ENCODE measurements at places on chromosomes 2 and 18. TPM values are rescaled to one million over a fixed set of nuclear protein-coding genes. Genes with fewer than 3 reads are reported as not detected.

DNA sequence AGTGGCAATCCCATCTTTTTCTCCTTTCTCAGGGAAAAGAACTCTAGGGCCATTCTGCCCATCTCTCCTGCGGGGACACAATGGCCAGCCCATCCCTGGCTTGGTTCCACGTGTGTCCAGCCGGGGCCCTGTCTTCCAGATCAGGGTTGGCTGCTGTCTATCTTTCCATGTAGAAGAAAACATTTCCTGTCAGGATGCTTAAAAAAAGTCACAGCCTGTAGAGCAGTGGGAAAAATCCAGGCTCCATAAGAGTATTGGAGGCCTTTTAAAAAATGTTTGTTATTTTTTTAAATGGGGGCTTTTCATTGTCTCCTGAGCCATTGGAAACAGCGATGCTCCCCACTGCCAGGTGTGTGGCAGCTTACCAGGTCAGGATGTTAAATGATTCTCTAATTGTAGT is 105.6 kb downstream of the TGFA start:
- DNase-seq, result no peak

- peak; percentile 63 for DNase-seq
Measured at GRCh38 chr2:28683100-28683706, 68.4 kb upstream of the PPP1CB start.

GRCh38 chr2:5839550-5839949 is 147.4 kb downstream of the SOX11 start:
- DNase-seq, result no peak

- no peak for DNase-seq
Measured at GRCh38 chr2:30713698-30714097, 93.5 kb downstream of the CAPN13 start.

DNA sequence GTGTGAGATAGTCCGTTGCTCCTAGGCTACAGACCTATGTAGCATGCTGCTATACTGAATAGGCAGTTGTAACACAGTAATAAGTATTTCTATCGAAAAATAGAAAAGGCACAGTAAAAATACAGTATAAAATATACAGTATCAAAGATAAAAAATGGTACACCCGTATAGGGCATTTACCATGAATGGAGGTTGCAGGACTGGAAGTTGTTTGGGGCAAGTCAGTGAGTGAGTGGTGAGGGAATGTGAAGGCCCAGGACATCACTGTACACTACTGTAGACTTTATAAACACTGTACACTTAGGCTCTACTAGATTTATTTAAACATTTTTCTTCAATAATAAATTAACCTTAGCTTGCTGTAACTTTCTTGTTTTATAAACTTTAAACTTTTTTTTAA is 3.5 kb downstream of the MAP3K20 start:
- DNase-seq, result no peak

GRCh38 chr2:114543236-114543766 is 100.9 kb downstream of the DPP10 start:
- no peak for DNase-seq

DNA sequence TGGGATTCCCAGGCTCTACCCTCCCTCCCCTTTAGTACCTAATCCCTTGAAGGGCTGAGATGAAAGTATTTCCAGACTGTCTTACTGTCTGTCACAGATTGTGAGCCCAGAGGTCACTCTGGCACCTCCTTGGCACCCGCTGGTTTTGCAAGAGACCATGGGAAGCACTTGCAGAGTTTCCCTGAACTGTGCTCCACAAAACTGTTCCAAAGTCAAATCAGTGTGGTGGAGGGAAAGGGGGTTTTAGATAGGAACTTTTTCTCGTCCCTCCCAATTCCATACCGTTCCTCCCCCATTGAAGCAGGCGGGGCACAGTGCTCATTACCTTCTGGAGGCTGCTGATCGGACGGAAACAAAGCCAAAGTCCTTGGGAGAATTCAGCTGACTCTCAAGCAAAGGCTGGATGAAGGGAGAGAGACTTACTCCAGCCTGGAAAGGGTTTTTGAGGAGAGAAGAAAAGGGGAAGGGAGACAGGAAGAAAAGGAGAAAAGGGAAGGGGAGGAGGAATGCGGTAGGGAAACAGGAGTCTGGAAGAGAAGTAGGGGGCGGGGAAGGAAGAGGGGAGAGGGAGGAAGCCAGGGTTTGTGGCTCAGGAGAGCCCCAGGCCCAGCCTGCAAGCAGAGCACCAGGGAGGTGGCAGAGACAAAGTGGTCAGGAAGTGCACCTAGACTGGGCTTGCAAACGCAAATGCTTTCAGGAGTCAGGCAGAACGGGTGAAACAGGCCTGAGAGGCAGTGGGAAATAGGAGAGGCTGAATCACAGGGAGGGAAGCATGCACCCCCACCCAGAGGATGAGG is 88.4 kb upstream of the SP3 start:
- no peak for DNase-seq

DNA sequence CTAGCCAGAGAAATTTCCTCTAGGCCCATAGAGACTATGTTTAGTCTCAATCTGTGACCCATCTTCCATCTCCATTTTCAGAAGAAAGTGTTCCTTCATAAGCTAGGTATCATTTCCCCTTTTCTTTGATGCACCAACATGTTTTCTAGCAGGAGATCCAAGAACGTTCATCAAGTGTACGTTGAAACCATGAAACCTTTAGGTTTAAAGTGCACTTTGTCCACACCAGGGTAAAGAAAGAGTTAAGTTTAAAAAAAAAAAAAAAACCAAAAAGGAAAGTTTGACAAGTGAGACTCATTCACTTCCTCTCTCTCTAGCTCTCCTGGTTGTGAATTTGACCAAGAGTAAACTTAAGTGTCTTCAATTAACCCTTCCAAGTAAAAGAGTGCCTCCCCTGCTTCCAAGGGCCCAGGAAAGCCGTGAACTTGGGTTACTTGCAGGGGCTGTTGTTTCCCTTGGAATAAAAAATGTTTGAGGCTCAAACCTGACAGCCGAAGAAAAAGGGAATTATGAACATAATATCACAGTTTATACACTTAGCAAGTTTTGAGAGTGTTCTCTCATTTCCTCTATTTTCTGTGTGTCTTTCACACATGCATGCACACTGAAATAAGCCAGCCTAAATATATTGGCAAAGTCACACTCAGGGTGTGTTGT is 56.7 kb downstream of the LBH start:
- no peak for DNase-seq

- no peak for DNase-seq
Measured at GRCh38 chr2:202339071-202339870, 36.9 kb upstream of the BMPR2 start.

DNA sequence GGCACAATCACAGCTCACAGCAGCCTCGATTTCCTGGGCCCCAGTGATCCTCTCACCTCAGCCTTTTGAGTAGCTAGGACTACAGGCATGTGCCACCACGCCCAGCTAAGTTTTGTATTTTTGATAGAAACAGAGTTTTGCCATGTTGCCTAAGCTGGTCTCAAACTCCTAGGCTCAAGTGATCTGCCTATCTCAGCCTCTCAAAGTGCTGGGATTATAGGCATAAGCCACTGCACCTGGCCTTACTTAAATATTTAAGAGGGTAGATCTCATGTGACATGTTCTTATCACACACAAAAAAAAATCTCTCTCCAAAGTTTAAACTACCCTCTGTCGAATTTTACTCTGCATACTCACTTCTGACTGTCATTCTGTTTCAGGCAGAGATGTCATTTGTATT is 75.4 kb upstream of the CHRNA1 start:
- no peak for DNase-seq

- no peak for DNase-seq
Measured at GRCh38 chr18:79789091-79789891, 8.4 kb upstream of the KCNG2 start.

GRCh38 chr2:134785659-134786430 is 52.6 kb upstream of the ACMSD start:
- no peak for DNase-seq

DNA sequence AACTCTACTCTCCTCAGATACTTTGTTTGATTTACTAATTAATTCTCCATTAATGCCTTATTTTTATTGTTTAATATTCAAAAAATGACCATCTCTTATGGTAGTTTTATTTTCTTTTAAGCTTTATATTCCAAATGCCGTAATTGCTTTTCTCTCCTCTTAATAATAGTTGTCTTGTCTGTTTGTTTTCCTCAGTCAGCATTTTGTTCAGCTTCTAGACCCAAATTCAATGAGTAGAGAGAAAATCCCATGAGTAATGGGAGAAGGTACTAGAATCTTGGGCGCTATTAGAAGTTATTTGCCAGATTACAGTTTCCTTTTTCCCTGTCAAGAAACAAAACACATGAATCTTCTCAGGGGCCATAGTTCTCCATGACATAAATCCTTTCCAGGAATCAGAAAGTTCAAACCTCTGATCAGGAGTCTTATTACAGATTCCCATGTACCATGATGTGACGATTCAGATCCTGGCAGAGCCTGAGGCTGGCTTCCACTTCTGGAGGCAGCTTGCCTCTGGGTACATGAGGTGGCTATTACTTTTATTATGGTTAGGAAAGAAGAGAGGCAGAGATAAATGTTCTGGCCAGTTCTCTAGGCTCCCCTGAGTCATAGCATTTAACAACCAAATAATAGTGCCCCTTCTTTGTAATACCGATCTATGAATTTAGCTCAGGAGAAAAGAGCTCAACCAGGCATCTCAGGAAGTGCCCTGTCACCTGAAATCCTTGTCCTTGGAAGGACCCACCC is 485.1 kb upstream of the SETBP1 start:
- no peak for DNase-seq

DNA sequence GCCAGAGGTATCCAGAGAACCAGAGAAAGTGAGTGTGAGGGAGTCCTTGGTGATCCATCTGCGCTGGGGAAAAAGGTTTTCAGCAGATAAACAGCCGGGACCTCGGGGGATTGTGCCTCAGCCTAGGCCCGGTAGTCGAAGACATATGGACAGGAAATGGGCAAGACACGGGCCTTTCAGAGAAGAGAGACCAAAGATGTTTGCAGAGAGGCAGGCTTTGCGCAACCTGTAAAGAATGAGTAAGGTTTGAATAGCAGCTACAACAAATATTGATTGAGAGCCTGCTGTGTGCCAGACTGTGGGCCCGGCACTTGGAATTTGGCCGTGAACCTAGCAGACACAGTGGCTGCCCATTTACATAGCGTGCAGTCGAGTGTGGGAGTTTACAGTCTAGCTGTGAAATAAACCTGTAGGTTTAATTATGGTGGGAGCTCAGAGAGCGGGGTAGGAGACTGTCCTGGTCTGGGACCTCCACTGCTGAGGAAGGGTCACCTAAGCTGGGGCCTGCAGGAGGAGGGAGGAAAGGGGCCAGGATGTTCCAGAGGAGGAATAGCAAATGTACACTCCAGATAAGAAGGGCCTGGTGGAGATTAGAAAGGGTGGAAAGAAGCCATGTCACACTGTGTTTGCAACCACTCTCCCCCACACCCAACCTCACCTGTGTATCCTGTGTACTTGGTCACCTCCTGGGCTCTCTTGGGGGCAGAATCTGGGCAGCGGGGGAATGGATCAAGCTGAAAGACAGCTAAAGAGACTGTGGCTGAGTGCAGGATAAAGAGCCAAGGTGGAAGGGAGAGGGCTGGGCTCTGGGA is 3.0 kb downstream of the SH2D6 start:
- DNase-seq, result no peak

DNA sequence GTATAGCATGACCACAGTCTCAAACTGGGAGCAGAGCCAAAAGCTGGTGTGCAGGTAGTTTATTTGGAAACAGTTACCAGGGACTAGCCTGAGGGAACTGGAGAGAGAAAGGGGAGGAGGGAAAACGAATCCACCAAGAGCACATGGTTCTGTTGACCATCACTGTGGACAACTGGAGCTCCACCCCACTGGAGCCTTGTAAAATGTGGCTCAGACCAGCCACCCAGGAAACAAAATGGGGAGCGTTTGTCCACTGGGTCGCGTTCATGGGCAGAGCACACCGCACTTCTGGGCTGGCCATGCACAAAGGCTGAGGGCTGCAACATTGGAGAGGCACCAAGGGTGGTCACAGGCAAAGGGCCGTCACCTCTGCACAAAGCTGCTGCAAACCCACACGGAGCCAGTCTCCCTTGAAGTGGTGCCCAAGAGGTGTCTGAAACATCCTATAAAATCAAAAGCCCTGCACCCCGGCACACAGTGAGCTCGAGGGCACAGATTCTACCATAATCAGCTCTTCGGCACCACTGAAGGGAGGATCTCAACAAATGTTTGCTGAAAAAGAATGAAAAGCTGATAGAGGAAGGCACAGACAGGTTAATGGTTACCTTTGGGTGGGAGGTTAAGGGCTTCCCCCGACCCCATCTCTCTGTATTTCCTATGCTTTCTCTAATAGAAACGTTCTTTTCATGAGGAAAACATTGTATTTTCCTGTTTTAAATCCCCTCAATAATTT is 192.9 kb downstream of the INHBB start:
- DNase-seq, result no peak

GRCh38 chr2:216901273-216901672 is 41.4 kb upstream of the TNP1 start:
- DNase-seq, result no peak

DNA sequence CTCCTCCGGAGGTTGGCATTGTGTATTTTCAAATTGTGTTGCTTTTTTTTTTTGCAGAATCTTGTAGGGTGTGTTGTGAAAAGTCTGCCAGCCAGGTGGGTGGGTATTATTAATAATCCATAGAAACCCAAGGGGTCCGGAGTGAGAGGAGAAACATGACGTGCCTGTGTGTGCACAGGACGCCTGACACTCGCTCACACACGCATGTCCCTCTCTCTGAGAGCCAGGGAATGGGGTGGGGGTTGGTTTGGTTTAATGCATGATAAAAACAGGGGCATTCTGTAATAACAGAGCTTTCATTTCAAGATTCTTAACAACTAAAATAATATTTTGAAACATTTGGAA is 224.8 kb downstream of the FAM210A start:
- no peak for DNase-seq

GRCh38 chr2:127020536-127020935 is 86.4 kb downstream of the BIN1 start:
- DNase-seq, result no peak

- DNase-seq, result peak; percentile 70
Measured at GRCh38 chr2:207792244-207792785, 22.6 kb upstream of the FZD5 start.

DNA sequence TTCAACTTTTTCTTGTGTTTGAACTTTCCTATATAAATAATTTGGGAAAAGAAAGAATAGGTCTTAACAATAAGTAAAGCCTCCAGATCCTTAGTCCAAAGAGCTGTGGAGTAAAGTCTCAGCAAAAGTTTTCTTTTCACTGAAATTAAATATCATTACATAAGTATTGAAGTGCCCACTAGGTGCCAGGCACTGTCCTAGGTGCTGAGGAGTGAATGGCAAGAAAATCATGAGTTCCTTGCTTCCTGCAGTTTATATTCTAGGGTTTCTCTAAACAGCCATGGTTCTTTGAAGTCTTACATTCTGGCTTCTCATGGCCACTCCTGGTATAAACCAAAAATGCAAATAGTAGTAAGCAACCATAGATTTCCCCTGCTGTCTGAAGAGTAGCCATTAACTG is 59.7 kb downstream of the SPP2 start:
- no peak for DNase-seq

The IDH1 gene
- 108 TPM for total RNA-seq

The FBXO48 gene
- total RNA-seq, result 0.54 TPM

The RTP5 gene
- total RNA-seq, result not detected

The SLC16A14 gene
- 2.8 TPM for total RNA-seq

The FBXO15 gene
- 2.0 TPM for total RNA-seq

The GATA6 gene
- total RNA-seq, result 2.5 TPM

The GCA gene
- 33.3 TPM for total RNA-seq

Measured in kidney epithelial cell (primary cell).